Amygdala (tissue), 56 donors: ENCODE measurements at places on chromosomes 12 and 14.
A peak's percentile ranks its signal among the peaks of the same experiment; 100 is the strongest.

DNA sequence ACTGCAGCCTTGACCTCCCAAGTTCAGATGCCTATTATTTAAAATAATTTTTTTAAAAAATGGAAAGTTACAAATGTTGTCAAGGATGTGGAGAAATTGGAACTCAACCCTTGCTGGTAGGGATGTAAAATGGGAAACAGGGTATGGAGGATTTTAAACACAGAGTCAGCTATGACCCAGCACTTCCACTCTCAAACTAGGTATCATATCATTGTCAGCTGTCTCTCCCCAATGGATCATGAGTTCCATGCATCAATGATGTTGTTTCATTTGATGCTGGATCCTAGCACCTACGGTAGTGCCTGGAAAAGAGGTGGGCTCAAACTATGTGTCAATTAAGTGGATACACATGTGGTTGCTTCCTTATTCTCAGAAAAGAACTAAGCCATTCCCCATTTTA lies 150.9 kb downstream of the RIMBP2 start:
- no peak for DNase-seq

- no peak for DNase-seq
These were observed 21.8 kb upstream of the TRIM9 start for GRCh38 chr14:51116682-51117081.

DNA sequence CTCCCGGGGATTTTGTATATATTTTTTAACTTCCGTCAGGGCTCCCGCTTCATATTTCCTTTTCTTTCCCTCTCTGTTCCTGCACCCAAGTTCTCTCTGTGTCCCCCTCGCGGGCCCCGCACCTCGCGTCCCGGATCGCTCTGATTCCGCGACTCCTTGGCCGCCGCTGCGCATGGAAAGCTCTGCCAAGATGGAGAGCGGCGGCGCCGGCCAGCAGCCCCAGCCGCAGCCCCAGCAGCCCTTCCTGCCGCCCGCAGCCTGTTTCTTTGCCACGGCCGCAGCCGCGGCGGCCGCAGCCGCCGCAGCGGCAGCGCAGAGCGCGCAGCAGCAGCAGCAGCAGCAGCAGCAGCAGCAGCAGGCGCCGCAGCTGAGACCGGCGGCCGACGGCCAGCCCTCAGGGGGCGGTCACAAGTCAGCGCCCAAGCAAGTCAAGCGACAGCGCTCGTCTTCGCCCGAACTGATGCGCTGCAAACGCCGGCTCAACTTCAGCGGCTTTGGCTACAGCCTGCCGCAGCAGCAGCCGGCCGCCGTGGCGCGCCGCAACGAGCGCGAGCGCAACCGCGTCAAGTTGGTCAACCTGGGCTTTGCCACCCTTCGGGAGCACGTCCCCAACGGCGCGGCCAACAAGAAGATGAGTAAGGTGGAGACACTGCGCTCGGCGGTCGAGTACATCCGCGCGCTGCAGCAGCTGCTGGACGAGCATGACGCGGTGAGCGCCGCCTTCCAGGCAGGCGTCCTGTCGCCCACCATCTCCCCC lies 777 bp downstream of the ASCL1 start:
- peak; percentile 39 for DNase-seq

GRCh38 chr12:15227004-15227679 lies 5.9 kb upstream of the RERG start:
- DNase-seq: no peak

DNA sequence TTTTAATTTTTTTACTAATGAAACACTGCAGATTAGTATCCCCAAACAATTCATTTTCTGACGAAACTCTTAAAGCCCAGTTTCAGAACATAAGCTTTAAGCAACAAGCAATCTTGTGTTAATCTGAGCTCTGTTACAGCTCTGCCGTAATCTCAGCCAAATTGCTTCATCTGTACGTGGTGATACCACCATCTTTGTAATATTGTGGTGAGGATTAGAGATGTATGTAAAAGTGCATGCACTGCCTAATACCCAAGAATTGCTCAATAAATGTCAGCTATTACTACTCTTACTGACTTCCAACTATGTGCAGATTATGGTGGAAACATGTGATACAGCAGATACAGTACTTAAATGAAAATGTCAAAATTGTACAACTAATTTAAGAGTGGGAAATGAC lies 1.8 kb downstream of the AKAP5 start:
- DNase-seq: no peak

- DNase-seq: no peak
These were observed 247.6 kb downstream of the RPAP3 start for GRCh38 chr12:47458279-47458678.

- no peak for DNase-seq
These were observed 22.9 kb downstream of the ANKRD9 start for GRCh38 chr14:102486513-102487203.

DNA sequence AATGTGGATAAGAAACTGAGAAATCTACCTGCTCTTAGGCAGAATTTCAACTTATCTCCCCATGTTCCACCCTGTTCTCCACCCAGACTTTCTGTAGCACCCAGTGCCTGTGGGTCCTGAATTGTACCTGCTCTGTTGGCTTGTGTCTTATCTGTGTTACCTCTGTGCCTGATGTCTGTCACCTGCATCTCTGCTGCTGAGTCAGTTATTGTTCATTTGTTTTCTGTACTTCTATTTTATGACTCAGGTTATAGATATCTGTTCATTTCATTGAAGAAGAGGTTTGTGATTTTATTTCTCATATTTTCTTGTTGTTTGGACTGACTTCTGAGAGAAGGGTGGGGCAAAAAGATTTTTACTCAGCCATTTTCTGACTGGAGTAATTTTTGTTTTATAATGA lies 11.7 kb downstream of the SOCS4 start:
- DNase-seq: no peak

DNA sequence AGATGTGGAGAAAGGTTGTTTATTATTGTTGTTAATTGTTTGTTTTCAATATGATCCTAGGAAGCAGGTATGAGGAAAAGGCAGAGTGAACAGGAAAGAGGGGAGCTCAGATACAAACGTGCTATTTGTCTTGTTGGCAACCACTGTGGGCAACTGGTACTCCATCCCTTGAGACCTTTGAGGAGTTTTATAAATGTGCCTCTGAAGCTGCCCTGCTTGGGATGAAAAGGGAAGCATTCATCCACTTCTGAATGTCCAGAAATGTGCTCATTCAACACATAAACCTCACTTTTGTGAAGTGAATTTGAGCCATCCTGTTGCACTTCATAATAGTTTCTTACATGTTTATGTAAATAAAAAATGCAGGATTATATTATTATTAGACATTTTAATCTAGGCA lies 164.3 kb upstream of the PDZRN4 start:
- no peak for DNase-seq

DNA sequence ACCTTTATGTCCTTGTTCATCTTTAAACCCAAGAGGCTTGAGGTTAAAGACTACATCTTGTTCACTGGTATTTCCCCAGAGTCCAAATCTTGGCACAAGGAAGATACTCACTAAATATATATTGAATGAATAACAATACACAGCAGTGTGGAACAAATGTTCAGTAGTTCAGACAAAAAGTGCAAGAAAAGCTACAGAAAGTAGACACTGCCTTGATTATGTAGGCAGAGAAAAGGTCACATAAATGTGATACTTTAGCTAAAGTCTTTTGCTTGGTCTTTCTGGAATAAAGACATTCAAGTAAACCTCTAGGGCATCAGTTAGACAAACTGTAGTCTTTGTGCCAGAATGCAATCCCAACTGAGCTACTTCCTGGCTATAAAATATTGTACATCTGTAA lies 157.0 kb downstream of the TMEM117 start:
- DNase-seq: no peak

GRCh38 chr14:102539544-102540314 lies 30.2 kb upstream of the ANKRD9 start:
- no peak for DNase-seq

GRCh38 chr12:25034676-25035075 lies 85.8 kb upstream of the BCAT1 start:
- DNase-seq: no peak

DNA sequence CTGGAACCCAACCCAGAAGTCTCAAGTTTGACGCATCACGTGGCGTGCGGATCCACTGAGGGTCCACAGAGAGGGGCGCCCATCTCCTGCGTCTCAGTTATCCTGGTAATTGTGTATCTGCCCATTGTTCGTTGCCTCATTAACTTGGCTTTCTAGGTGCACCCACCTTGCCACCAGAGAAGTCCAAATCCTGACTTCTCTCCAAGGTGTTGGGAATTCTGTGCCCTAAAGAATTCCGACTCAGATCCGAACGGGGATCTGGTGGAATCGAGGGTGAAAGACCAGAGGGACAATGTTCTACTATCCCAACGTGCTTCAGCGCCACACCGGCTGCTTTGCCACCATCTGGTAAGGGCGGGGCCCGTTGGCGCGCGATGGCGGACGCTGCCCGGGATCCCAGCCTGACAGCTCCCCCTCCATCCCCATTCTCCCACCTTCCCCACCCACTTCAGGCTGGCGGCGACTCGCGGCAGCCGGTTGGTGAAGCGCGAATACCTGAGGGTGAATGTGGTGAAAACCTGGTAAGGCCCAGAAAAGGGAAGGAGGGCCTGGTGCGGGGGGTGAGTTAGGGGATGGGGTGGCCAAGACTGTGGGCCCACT lies 481 bp downstream of the REC8 start:
- DNase-seq: no peak

DNA sequence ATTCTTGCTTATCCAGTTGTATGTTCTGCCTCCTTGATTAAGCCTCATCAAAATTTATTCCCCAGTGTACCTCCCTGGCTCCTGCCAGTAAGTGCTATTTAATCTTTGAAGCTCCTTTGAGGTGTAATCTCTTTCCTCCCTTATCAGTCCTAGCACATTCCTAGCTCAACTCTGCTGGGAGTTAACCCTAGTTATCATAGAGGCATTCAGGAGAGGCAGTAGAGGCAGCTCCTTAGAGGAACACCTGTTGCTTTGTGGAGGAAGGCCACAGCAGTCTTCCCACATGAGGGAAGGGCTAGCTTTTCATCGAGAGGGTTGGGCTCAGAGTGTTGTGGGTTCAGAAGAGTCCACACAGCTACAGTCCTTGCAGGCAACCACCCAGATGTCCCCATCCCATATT lies 182.4 kb upstream of the ARID2 start:
- no peak for DNase-seq

DNA sequence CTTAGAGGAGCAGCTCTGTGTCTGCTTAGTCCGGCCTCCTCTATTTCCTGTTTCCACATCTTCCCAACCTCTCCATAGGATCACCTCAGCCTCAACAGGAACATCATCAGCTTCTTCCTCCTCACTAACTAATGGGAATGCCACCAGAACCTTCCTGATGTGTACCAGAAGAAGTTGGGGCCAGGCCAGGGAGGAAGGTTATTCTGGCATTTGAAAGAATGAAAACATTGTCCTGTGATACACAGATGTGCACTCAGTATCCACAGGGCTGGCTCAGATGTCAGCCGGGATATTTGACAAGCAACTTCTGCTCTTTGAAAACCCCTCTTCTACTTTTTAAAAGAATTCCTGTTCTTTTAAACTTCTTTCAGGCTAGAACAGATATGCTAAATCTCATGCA lies 63.6 kb downstream of the TMEM30B start:
- DNase-seq: no peak

DNA sequence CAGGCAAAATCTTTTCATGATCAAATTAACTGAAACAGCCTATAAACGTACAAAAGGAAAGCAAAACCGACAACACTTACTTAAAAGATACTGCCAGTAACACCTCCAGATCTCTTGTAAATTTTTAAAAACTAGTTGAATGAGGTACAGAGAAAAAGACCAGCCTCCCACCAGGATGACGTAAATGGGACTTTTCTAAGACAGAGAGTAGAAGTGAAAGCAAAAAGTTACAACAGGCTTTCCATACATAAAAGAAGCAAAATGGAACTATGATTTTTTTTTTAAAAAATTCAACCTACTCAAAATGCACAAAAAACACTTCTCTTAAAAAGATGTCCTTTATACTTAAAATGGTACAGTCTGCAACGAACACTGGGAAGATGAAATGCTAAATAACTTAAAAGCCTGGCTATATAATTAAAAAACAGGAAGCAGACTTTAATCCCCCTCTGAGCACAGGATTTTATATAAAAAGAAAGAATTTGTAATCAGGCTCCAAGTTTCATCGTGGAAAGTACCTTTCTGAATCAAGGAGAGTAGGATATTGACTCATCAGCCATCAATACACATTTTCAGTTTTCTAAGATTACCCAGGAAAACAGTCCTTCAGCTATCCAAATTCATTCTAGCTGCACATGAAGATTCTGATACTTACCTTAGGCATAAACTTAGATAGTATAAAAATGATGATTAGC lies 14.2 kb upstream of the MYO1A start:
- DNase-seq: no peak

DNA sequence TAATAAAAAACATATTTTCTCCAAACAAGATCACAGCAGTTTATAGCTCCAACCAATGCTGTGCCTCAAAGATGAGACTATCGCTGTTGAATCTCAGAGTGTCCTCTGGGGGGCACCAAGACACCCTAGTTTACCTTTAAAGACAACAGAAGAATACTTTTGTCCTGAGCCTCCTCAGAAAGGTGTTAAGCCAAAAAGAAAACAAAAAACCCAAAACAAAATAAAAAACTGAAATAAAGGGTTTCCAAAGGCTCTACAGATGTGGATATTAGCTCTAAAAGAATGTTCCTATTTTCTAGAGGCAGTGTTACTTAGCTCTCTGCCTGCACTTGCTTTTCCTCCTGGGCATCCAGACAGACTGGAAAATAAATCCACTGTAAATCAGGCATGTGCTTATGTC lies 86.9 kb upstream of the TTC7B start:
- DNase-seq: peak; percentile 67

DNA sequence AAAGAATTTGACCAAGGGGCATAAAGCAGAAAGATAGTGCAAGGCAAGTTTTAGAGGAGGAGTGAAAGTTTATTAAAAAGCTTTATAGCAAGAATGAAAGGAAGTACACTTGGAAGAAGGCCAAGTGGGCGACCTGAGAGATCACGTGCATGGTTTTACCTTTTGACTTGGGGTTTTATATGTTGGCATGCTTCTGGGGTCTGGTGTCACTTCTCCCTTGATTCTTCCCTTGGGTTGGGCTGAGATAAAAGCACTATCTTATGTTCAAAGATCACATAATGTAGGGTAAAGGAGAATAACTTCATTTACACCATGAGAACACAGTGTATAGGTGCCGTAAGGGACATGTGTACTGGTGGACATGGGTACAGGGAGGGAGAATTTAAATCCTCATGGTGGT lies 17.7 kb upstream of the TMEM30B start:
- no peak for DNase-seq

- DNase-seq: peak; percentile 89
These were observed 14.8 kb upstream of the EID3 start for GRCh38 chr12:104288635-104289274.

GRCh38 chr14:104639885-104640548 lies 35.4 kb upstream of the TMEM179 start:
- DNase-seq: peak; percentile 65

DNA sequence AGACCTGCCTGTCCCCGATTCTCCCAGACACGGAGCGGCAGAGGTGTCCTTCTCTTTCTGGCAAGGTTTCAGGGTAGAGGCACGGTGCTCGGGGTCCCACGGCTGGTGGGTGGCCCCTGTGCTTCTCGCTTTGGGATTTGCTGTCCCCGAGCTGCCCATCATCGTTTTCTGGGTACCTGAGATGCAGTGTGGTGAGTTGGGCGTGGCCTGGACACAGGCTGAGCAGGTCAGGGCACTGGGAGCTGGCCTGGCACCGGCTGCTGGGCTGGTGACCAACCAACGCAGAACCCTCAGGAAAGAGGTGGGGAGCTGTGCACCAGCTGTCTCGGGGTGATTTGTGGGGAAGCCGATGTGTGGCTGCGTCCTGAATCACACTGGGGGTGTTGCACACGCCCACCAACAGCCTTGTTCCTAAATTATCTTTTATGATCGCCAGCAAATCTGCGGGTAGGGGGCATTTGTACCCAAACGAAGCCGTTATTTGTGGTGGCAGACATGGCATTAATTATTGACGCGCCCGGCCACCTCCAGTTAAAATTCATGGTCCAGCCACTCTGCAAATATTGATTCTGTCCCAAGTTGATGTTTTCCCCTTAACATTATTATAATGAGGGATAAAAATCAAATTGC lies 61.0 kb downstream of the KIF26A start:
- no peak for DNase-seq
